ENCODE measurements at places on chromosomes 7 and 10.

DNA sequence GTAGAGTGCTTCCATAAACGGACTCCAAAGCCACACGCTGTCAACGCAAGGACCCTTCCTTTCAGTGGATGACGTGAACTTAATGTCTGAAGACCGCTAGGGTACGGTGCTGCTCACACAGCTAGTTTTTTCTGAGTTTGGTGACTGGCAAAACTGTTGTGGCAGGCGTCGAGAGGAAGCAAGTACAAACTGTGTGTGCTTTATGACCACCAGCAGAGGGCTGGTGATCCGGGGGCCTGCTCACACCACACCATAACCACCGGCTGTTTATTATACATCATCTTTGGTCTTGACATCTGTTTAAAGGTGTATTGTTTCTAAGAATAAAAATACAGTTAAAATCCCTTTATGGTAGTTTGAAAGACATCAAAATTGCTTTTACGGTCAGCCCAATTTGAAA, 37.1 kb upstream of the ATP6V0A4 start:
- no peak for DNase-seq

DNA sequence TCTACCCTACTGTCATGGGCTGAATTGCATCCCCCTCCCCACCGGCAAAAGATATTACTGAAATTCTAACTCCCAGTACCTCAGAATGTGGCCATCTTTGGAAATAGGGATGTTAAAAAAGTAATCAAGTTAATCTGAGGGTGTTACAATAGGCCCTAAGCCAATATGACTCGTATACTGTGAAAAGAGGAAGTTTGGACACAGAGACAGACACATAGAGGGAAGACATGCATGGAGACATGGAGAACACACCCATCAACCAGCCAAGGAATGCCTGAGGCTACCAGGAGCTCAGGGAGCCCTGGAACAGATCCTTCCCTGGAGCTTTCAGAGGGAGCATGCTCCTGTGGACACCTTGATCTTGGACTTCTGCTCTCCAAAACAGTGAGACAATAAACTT, 138.2 kb upstream of the ADO start:
- DNase-seq = no peak

DNA sequence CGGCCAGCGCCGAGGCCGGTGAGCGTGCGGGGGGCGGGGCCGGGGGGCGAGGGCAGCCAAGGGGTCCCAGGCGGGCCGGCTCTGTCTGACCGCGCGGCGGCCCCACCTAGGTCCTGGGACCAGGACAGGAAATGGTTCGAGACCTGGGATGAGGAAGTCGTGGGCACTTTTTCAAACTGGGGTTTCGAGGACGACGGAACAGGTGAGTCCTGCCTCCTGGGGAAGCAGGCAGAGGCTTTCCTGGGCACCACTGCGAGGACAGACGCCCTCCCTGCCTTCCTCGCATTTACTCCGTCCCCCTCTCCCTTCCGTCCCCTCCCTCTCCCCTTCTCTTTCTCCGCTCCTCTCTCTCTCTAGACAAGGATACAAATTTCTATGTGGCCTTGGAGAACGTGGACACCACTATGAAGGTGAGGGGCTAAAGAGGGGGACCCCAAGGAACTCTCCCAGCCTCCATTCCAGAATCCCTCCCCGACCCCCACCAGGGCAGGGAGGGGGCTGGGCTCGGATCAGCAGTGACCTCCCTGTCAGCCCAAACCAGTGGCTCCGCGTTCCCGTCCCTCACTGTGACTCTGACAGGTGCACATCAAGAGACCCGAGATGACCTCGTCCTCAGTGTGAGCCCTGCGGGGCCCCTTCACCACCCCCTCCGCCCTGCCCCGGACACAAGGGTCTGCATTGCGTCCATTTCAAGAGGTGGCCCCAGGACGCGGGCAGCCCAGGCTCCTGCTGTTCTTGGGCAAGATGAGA, 2.6 kb upstream of the MUC12 start:
- no peak for DNase-seq

- no peak for DNase-seq
Observed at GRCh38 chr10:35707642-35708425, 65.7 kb upstream of the FZD8 start.

DNA sequence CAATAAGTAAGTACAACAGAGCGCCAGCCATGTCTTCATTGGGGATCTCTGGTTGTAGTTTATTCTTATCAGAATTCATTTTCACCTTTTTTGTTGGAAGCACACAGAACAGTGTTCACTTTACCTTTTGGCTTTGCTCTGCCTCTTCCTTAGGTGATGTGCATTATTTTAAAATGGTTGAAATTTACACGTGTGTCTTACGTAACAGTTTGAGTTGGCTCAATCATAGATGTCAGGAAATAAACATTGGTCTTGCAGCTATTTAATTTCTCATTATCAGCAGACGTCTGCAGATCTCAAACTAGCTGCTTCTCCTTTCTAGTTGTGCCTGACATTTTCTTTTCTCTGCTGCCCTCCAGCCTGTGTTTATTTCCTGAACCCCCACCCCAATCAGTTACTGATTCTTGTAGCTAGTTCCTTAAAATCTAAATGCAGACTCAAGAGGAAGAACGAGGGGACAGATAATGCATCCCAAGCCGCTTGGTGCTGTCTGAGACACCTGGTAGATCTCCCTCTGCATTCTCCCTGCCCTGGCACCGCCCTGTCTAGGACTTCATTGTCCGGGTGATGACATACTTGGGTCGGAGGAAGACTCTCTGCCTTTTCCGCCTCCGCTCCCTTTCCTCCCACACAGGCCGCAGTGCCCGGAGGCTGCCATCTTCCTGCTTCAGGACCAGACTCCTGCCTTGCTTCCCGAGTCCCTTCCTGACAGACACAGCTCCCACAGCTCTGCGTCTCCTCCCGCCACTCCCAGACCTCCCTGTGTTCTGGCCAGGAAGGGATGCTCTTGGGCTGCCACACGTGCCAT, 108.2 kb downstream of the ANKRD61 start:
- no peak for DNase-seq

- no peak for DNase-seq
Observed at GRCh38 chr10:11881477-11882417, 58.6 kb downstream of the PROSER2 start.

GRCh38 chr10:43292755-43293676, 26.2 kb upstream of the RASGEF1A start:
- DNase-seq = no peak

DNA sequence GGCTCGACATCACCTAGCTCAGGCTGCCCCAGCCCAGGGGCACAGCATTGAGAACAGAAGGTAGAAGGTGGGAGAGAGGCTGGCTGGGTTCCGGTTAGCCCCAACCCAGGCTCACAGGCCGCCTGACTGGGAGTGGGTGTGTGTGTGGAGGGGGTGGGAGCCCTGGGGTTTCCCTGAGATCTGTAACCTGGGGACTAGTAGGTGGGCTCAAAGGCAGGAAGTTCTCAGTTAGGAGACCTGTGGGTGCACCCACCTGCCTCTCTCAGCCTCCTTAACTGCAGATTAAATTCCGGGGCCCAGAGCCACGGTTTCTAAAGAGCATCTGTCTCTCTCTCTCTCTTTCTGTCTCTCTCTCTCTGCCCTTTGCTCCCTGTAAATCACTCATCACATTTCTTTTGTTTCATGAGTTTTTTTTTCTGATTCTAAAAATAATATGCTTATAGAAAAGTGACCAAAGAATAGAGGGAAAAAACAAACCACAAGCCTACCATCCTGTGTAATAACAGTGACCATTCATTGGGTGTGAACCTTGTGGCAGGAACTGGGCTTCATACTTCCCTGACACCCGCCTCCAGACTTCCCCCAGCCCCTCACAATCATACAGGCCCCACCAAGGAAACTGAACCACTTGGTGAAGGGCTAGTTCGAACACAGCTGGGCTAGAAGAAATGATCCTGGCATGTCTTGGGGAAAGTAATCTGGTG, 83.4 kb upstream of the SMNDC1 start:
- no peak for DNase-seq

- DNase-seq = no peak
Observed at GRCh38 chr7:151895631-151896031, 18.7 kb upstream of the PRKAG2 start.

- no peak for DNase-seq
Observed at GRCh38 chr7:101916041-101916800, 98.8 kb downstream of the CUX1 start.

DNA sequence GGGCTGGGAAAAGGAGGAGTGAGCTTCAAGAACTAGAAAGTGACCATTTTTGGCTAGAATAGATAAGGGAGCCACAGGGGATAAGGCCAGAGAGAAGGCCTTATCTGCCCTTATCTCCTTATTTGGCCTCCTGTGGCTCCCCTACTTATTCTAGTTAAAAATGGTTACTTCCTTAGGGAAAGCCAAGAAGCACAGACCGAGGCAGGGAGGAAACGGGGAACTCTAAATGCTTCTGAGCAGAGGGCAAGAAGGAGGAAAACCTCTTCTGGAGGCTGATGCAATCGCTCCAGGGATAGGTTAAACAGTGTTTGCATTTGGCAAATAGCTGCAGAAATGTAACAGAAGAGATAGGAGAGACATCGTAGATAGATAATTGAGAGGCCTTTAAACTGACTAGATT, 18.6 kb downstream of the NRP1 start:
- DNase-seq = no peak

GRCh38 chr7:154854836-154855235, 148.1 kb downstream of the PAXIP1 start:
- no peak for DNase-seq

- no peak for DNase-seq
Observed at GRCh38 chr10:118571123-118571522, 24.3 kb downstream of the PRLHR start.

DNA sequence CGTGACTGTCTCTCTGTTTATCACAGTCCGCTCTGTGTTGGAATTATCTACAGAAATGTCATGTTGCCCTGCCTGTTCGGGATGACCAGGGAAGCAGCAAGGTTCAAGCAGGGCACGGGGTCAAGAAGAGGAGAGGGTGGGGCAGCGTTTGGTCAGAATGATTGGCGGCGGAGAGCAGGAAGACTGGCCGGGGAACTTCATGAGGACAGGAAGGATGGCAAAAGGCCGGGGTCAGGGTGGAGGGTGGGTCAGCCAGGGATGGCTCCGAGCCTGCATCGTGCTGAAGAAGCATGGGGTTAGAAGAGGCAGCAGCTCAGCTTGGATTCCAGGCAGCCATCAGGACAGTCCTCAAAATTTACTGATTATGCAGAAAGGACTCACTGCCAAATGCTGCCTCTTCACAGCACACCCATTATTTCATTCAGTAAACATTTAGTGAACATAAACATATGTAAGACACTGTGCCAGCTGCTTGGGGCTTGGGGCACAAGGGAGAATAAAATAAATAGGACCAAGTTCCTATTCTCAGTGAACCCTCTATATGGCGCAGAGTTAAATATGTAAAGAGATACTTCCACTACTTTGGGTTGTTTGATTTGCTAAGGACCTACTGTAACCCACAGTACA, 42.8 kb downstream of the WNT2 start:
- no peak for DNase-seq
